Skin of body (tissue), 3 donors: ENCODE measurements at places on chromosomes 12 and 14. TPM values are rescaled to one million over a fixed set of nuclear protein-coding genes. Genes with fewer than 3 reads are reported as not detected.

The AACS gene
- 29.7 TPM for total RNA-seq

The PRR4 gene
- 1.6 TPM for total RNA-seq

The TMEM253 gene
- 0.39 TPM for total RNA-seq

The C12orf57 gene
- 130 TPM for total RNA-seq

The PAH gene
- total RNA-seq, result not detected

The BMAL2 gene
- total RNA-seq, result 3.7 TPM

The FAM90A1 gene
- total RNA-seq, result not detected

The IL31 gene
- not detected for total RNA-seq
